ENCODE measurements at places on chromosomes 3 and 15.
A peak's percentile ranks its signal among the peaks of the same experiment; 100 is the strongest.

DNA sequence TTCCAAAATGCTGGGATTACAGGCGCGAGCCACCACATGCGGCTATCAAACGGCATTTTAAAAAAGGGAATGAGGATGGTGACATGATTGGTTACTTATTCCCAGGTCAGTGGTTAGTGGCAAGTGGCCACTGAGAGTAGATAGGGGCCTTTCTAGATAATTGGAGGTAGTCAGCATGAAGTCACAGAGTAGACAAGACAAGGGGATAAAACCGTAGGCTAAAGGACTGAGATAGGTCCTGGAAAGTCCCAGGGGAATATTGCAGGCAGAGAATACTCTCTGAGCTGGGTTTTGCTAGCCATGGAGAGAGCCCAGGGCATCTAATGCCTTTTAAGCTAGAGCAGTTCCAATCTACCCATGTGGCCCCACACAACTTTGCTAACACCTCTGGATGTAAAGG is 52.2 kb downstream of the KCNAB1 start:
- DNase-seq: no peak

- no peak for DNase-seq
Measured at GRCh38 chr15:88905576-88905975, 7.6 kb downstream of the MFGE8 start.

DNA sequence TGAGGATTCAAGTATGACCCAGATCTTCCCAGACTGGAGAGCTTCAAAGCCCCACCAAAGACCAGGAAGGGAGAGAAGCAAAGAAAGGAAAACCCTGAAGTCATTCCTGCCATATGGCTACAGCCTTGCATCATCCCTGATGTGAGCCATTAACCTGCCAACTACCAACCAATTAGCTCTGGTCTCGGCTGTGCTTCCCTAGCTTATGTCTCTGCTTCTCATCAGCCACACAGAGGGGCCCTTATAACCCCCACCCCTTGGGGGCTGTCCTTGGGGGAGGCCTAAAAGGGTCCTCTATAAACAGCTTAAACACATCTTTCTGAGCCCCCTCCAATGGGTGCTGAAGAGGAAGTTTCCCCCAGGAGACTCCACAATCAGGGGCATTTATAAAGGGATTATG is 52.8 kb downstream of the NOX5 start:
- no peak for DNase-seq

- DNase-seq: no peak
Measured at GRCh38 chr15:48374472-48374871, 43.2 kb downstream of the DUT start.

DNA sequence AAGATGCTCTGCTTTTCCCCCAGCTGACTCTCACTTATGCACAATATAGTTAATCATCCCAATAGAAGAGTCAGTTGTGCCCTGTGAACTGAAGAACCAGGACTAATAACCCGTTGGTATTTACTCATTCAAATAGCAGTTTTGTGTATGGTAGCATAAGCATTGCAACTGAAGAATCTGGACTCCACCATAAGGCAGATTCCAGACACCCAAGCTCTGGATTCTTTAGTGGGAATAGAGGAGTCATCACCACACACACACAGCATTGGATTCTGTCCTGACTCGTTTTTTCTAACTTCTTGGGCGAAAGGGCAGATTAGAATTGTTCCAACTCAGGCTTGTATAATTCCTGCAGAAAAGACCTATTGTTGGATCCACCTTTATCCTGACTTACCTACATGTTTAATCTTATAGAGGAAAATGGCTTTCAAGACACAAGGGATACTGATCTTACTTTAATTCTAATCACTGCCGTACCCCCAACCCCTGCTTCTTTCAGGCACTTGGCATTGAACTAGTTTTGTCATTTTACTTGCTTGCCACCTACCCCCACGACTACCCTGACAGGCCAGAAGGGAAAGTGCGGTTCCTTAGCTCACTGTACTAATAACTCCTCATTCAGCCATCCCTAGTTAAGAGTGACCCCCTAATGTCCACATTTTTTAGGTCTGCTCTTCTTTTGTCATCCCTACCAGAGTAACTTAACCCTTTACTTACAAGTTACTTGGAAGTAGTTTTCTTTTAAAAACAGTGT is 42.3 kb downstream of the NKIRAS1 start:
- DNase-seq: peak; percentile 78

DNA sequence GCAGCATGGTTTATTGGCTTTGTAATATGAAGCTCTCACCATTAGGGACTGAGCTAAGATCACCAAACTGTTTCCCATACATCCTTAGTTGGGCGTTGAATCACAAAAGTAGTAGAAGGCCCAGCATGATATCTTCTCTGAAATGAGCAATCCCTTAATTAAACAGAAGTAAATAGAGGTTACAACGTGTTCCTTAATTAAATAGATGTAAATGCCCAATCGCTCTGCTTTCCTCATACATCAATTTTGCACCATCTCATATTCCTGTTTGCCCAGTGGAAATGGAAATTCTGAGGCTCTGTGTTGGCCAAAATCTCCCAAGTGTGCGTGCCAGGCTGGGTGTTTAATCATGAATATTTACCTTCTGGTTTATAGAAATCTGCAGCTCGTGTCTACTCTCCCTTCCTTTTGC is 107.4 kb upstream of the FOXB1 start:
- DNase-seq: no peak

- DNase-seq: no peak
Measured at GRCh38 chr3:73435055-73435454, 189.7 kb downstream of the PDZRN3 start.

DNA sequence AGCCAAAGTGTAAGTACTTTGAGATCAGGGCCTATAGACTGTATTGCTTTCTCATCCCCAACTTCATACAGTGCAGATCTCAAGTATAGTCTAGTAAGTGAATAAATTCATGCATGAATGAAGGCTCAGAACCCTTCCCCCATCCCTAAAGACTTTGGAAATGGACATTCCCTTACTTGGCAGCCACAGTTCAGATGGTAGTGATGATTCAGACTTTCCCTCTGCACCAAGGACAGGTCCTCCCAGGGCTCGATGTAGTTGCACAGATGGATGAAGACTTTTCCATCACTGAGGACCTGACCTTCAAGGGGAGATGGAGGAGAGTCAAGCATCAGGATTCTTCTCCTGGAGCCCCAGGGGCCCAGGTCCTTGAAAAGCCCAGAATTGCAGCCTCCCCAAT is 4.6 kb downstream of the TIMP4 start:
- no peak for DNase-seq

DNA sequence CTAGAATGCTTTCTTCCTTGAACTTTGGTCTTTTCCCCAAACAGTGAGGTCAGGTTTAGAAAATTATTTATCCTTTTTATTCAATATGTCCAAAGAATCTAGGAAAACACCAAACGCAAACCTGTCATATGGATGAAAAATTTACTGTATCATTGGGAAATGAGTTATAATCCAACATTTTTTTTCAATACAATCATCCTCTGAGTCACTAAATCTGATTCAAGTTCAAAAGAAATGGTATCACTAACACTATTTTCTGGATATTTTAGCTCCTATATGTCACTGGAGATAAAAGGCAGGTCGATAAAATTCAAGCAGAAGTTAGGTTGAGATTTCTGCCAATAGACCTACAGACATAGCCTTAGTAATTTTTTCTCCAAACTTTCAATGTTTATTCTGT is 591.6 kb upstream of the AGTR1 start:
- DNase-seq: no peak
